GM12891 (cell line): ENCODE measurements at places on chromosomes 3 and 15.

DNA sequence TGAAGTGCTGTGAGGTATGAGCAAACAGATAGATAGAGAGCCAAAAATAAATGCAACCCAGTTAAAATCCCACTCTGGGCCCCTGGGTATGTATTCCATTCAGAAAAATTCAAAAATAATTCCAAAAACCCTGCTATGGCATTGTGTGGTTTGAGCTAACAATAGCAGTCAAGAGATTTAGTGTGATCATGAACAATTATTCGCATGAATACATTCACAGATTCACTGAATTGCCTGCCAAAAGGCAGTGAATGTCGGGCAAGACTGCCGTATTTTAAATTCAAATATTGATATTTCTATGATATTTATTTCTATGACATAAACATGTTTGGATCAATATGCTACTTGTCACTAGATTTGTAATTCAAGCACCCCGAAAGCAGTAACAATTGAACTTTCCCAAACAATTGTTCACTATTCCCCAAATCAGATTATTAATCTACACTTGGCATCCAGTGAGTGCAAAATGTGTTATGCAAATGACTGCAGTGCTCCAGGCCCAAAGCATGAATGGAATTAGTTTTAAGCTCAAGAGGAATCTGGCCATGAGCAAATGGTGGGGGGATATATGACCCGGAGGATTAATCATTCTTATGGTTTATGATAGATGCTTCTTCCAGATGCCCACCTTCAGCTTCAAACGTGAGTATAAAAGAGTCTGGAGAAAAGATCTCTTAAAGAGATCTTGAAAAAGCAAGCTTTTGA lies 417.0 kb upstream of the MEIS2 start:
- DNase-seq, result no peak

GRCh38 chr3:53089511-53089910 lies 40.7 kb downstream of the RFT1 start:
- no peak for DNase-seq

- DNase-seq, result no peak
Observed at GRCh38 chr3:13159890-13160289, 86.7 kb upstream of the IQSEC1 start.

GRCh38 chr3:117681619-117682018 lies 972.0 kb downstream of the TUSC7 start:
- DNase-seq, result no peak

- no peak for DNase-seq
Observed at GRCh38 chr3:61589856-61590255, 28.5 kb downstream of the PTPRG start.

DNA sequence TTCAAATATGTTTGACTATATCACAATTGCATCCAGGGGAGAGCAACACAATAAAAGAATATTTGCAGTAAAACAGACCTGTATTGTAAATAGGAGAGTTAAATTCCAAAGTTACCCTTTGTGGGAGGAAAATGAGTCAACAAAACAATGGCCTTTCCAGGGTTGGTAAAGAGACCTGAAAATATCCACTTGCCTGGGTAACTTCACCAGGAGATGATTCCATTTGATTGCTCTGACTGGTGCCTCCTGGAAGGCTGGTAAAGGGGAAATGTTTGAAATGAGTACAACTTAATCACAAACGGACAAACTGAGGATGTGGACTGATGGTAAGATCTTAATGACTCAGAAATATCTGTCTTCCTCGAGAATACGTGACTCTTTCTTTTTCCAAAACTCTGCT lies 43.6 kb upstream of the SRGAP3 start:
- no peak for DNase-seq

DNA sequence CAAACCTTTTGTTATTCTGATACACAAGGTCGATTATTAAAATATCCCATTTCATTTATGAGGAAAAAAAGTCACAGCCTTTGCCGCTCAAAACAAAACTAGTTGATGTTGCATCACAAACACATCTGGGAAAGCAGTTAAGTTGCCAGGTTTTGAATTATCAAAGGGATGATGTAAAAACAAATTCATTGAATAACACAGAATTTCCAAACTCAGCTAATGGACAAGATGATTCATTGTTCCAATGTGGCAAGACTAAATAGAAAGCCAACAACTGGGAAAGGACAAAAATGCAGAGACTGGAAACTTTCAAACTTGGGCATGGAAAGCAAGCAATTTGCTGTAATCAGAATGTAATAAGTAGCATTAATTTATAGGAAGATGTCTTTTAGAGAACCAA lies 610.0 kb upstream of the ZNF385D start:
- no peak for DNase-seq

GRCh38 chr3:104291437-104291851 lies 1075.3 kb upstream of the ALCAM start:
- no peak for DNase-seq

DNA sequence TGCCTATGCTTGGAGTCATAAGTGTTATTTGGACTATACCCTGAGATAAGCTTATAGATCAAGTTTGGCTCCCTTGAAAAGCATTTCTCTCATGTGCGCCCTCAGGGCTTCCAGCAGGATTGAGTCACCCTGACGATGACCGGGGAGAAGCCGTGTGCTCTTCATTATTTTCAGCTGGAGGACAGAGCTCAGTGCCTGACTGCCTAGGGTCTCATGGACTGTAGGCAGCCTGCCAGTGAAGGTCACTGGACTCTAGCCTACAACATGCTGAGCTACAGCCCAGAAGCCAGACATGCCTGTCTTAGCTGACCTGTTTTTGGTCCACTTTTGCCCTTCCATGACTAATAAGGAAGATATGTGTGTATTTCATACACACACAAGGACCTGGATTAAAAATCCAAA lies 31.6 kb upstream of the NUDT16 start:
- DNase-seq, result no peak

DNA sequence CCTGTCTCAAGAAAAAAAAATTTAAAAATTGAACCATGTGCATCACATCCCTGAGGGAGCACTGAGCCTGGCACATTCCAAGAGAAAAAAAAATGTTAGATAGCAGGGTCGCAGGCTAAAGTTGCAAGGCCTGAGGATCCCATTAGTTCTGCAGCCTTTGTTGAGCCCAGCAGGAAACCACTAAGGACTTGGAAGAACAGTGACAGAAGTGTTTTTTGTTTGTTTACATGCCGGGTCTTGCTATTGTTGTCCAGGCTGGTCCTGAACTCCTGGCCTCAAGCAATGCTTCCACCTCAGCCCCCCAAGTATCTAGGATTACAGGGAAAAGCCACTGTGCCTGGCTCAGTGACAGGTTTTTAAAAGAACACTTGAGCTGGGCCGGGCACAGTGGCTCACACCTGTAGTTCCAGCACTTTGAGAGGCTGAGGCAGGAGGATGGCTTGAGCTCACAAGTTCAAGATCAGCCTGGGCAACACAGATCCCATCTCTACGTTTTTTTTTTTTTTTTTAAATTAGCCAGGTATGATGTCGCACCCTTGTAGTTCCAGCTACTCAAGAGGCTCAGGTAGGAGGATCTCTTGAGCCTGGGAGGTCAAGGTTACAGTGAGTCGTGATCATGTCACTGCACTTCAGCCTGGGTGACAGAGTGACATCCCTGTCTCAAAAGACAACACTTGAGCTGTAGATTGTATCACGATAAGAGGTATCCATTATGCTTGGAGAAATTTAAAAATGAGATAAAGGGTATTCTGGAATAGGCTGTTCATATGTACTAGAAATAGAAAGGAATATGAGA lies 15.2 kb downstream of the CHAC1 start:
- DNase-seq, result no peak

GRCh38 chr3:146200461-146201220 lies 39.7 kb upstream of the PLOD2 start:
- no peak for DNase-seq

DNA sequence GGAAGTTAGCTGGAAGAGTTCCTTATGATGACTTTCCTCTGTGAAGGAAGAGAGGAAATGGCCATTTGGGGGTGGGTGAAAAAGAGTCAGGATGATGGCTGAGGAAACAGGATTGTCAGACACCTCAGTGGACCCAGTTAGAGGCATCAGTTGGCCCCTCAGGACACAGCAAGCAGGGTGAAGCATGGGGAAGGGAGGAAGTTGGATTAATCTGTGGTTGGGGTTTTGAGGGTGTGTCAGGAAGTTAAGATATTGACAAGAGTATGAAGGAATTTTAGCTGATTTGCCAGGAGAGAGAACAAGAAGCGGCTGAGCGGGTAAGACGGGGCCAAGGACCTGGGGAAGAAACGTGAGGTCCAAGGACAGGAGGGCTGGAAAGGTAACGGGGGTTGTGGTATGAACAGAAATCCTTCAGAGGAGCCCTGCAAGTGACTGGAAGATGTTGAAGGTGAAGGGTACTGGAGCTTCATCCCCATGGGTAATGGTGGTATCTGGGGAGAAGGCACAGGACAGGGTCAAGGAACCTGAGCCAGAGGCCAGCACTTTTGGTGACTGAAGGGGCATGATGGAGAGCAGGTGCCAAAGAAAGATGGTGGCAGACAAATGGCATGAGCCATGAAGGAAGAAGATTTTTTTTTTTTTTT lies 2.7 kb downstream of the UQCC5 start:
- DNase-seq, result no peak

GRCh38 chr3:13611221-13611620 lies 62.3 kb downstream of the FBLN2 start:
- no peak for DNase-seq

- no peak for DNase-seq
Observed at GRCh38 chr3:18556503-18557135, 131.5 kb upstream of the SATB1 start.

DNA sequence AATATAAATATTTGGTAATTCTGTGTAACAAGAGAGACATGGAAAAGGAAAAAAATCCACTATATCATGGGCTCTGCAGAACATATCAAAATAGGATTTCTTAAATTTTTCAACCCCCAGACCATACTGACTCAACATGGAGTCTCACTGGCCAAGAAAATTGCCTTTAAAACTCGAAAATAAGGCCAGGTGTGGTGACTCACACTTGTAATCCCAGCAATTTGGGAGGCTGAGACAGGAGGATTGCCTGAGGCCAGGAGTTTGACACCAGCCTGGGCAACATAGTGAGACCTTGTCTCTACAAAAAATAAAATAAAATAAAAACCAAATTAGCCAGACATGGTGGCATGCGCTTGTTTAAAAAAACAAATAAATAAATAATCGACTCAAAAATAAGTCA lies 294.4 kb upstream of the TPRG1 start:
- DNase-seq, result no peak

- DNase-seq, result no peak
Observed at GRCh38 chr15:84791763-84792162, 25.4 kb upstream of the ALPK3 start.

DNA sequence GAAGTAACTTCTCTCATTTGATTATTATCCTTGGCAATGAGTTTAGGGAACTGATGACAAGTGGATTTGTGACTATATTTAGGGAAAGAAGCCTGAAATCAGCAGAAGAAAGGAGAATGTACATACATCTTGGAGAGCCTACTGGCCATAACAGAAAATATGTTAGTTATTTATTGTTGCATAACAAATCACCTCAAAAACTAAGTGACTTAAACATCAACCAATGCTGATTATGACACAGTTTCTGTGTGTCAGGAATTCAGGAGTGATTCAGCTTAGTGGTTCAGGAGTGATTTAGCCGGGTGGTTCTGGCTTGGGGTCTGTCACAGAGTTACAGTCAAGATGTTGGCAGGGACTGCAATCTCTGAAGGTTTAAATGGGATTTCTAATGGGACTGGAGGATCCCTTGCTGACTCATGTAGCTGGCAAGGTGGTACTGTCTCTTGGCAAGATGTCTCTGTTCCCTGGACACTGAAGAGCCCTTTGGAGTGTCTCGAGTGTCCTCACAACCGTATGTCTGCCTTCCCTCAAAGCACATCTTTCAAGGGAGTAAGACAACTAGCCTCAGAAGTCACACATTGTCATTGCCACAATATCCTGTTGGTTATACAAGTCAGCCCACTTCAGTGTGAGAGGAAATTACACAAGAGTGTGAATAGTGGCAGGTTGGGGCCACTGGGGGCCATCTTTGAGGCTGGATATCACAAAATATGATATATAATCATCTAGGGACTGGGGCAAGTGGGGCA lies 248.9 kb downstream of the SV2B start:
- no peak for DNase-seq
